Sciatic nerve (tissue), 2 donors: ENCODE measurements at places on chromosomes 6 and 20. TPM values are rescaled to one million over a fixed set of nuclear protein-coding genes. Genes with fewer than 3 reads are reported as not detected.

- no peak for DNase-seq
These were observed 152.5 kb downstream of the MTHFD1L start for GRCh38 chr6:151018046-151018445.

Gene CD83
- total RNA-seq = 22.3 TPM

Gene RAET1L
- not detected for total RNA-seq

GRCh38 chr20:53238121-53238660 lies 266.0 kb downstream of the TSHZ2 start:
- no peak for DNase-seq

GRCh38 chr20:36431604-36432003 lies 109.7 kb upstream of the MYL9 start:
- no peak for DNase-seq

DNA sequence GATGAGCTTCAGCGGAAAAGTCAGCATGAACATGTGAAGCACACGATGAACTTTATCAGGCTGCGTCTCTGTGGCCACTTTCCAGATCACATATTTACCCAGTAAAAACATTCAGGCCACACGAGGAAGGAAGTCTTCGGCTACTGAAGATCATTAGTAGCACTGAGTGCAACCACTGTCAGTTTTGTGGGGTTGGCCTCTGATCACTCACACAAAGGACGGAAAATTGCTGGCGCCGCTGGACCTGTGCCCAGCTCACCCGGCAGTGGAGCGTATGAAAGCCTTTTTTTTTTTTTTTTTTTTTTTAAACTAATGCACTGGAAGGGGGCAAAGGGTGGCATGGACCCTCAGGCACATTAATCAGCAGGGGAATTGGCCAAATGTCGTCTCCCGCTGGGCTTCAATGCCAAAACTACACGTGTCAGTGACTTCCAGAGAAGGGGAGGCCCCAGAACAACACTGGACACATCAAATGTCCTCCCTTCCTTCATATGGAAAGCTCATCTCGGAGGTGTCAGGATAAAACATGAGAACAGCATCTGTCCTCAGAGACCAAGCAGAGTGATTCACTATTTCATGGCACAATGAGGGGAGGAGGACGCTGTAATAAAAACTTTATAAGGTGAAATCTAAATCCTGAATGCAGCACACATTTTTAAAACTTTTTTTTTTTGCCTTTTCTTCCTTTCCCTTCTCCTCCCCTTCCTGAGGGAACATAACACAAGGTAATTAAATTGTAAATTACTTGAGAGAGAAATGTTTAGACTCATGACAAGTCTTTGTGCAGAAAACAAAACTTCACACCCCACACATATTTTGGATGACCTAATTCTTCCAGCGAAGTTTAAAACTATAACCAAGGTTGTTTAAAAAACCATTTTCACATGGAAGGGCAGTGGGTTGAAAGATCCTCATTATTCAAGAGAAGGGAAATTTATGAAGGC lies 223.4 kb downstream of the FOXC1 start:
- peak; percentile 79 for DNase-seq

Gene ACTL10
- total RNA-seq = 0.71 TPM

DNA sequence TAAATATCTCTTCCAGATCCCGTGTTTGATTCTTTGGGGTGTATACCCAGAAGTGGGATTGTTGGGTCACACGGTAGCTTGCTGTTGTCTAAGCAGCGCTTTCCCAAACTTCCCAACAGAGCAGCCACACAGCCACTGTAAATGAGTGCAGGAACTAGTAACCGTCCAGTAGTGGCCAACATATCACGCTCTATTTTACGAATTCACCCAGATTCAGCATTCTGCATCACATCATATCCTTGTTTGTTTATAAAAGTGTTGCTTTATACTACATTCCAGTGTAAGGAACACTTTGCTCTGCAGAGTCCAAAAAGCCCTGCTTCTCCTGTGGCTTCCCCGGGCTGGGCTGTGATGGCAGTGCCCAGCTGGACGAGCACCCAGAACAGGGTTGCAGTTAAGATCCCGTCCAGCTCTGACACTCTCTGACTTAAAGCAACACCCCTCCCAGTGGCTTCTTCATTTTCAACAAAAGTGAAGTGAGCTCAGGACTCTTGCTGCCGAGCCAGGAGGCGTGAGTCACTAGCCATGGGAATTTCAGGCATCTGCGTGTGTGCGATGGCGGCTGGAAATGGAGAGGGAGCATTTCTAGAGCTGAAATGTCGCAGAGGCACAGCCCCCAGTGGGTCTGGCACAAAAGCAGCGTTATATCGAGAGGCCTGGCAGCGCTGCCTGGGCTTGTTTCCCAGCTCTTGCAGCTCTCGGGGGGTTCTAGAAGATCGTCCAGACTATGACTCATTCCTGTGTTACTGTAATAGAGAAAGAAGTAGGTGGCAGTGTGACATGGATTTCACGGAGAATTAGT lies 216.3 kb upstream of the ECI2 start:
- peak; percentile 76 for DNase-seq

GRCh38 chr6:109076377-109076776 lies 18.3 kb downstream of the SESN1 start:
- no peak for DNase-seq

- DNase-seq = peak; percentile 48
These were observed 32.6 kb upstream of the GRM4 start for GRCh38 chr6:34178357-34179105.

Gene HNF4A
- not detected for total RNA-seq

GRCh38 chr6:90656325-90656724 lies 69.5 kb upstream of the MAP3K7 start:
- DNase-seq = no peak

Gene GABRR1
- total RNA-seq = 0.27 TPM

Gene CLPSL1
- not detected for total RNA-seq

DNA sequence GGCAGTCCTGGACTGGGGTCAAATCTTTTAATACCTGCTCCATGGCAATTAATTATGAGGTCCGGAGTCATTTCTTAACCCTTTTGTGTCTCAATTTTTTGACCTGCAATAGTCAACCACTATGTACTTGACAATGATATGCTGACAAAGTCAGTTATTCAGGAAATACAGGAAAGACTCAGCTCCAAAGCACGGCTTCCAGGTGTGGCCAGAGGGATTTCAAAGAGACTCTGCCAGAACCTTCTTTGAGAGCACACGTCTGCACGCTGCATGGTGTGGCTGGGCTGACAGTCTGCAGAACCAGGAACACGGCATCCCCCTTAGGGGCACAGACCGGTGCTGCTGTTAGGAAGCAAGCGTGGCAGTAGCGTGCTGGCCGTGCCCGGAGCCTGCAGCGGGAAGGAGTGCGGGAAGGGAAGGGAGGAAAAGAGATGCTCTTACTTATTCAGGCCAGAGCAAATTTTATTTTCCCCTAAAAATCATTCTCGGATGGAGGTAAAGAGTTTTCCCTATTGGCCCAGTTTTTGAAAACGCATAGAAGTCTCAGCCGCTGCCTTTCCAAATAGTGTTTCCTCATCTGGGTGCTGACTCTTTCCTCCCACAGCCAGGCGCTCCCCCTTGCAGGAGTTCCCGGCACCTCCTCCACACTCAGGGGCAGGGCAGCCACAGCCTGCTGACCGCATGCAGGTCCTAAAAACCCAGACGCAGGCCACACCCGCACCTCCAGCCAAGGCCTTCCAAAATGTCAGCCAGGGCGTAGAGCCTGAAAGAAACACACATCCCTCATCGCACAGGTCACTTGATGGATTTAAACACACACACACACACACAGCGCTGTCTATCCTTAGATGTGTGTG lies 187.4 kb upstream of the SNX9 start:
- peak; percentile 70 for DNase-seq

DNA sequence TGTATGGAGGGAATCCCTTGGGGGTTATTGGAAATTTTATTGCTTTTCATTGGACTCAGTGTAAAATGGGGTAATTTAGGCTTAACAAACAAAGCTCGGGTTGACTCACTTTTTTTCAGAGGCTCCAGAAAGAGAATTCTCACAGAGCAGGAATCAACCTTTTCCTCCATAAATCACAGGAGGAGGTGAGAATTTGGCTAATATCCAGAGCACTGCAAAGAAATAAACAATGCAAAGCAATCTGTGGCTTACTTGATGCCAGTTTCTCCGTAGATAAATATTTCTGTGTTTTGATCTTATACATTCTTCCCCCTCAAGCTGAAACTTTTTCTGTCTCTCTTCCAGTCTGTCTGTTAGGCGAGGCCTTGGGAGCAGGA lies 176.6 kb downstream of the TSHZ2 start:
- no peak for DNase-seq

GRCh38 chr6:125961117-125961516 lies 4.5 kb downstream of the HINT3 start:
- DNase-seq = no peak

DNA sequence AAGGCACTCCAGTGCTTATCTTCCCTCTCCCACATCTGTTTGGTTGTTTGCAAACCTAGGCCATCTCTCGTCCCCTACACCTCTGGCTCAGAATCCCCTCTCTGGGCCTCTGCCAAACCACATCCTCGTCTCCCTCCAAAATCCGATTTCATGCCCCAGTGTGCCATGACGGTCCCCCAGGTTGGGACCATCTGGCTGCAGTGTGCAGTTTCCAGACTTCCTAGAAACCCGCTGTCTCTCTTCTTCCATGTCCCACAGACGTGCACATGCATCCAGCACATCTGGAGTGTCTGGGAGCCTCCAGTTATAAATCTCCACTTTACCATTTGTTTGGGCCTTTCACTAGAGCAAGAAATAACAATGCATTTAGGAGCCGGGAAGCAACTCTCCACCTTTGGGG lies 316.2 kb downstream of the KIF16B start:
- DNase-seq = no peak

Gene PCK1
- total RNA-seq = 5.3 TPM

DNA sequence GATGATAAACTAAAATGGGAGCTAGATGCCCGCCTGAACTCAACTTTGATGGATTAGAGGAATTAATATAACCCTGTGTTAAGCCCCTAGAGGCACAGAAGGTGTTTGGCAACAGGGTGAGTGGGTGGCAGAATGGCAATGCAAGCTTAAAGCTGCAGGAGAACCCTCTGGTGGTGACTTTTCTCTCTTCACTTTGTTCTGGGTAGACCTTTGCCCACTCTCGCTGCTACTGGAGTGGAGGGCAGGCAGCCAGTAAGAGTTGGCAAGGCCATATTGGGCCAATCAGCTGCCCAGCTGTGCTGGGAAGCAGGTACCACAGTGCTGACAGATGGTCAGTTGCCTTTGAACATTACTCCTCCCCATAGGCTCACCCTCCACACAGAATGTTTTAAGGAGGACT lies 468.2 kb downstream of the MMUT start:
- no peak for DNase-seq

Gene SMIM26
- 53.0 TPM for total RNA-seq

DNA sequence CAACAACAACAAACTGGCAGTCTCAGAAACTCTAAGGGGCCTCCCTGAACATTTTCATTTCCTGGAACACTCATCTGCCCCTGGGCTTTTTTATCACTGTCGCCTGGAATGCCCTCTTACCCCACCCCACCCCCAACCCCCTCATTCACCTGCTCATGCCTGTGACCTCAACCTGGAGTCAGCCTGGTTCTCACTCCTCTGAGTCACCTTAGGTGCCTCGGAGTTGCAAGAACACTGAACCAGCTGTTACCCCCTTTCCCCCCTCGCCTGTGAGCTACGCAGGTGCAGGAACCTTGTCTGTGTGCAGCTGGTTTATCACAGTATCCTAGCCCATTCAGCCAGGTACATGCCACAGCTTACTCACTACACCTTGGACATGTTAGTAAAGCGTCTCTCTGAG lies 12.8 kb upstream of the SNAI1 start:
- no peak for DNase-seq

DNA sequence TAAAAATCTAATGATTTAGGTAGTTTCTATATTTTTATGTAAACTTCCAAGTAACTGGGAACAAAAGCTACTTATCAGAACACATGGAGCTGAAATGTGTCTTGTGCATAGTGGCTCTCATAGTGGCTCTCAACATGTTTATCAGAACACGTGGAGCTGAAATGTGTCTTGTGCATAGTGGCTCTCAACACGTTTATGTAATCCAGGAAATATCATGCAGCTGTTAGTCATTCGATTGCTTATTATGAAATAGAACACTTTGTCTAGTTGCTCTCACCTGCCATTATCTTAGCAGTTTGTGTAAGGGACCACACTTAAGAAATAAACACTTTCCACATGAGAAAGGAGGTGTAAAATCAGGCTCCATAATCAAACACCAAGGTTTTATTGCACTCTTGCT lies 119.2 kb upstream of the ASCC3 start:
- DNase-seq = no peak

Gene DPM1
- total RNA-seq = 32.9 TPM

Gene DTD1
- 31.6 TPM for total RNA-seq
